Cerebellum (tissue), 4 donors: ENCODE measurements at places on chromosomes 3 and 15. TPM values are rescaled to one million over a fixed set of nuclear protein-coding genes. Genes with fewer than 3 reads are reported as not detected.

SLC51B gene
- total RNA-seq, result not detected

DGKG gene
- 14.9 TPM for total RNA-seq

PGBD4 gene
- total RNA-seq, result 3.4 TPM

TRAIP gene
- total RNA-seq, result 6.4 TPM

CMC1 gene
- 15.1 TPM for total RNA-seq

PDCD7 gene
- 23.5 TPM for total RNA-seq
